ENCODE measurements at places on chromosomes 12 and 14. TPM values are rescaled to one million over a fixed set of nuclear protein-coding genes. Genes with fewer than 3 reads are reported as not detected.

The E2F7 gene
- total RNA-seq, result 36.3 TPM

The KRT79 gene
- not detected for total RNA-seq

The TMEM30B gene
- total RNA-seq, result 0.07 TPM

The CLEC4D gene
- not detected for total RNA-seq

The INSM2 gene
- total RNA-seq, result not detected

The LHX5 gene
- not detected for total RNA-seq

The KCNH5 gene
- not detected for total RNA-seq

The NEUROD4 gene
- not detected for total RNA-seq

The GYS2 gene
- not detected for total RNA-seq

The KRT71 gene
- not detected for total RNA-seq

The FAM186B gene
- 0.43 TPM for total RNA-seq

The TMEM63C gene
- not detected for total RNA-seq

The LRRC74A gene
- not detected for total RNA-seq

The IPO4 gene
- total RNA-seq, result 54.7 TPM

The PLA2G1B gene
- not detected for total RNA-seq

The PTHLH gene
- total RNA-seq, result 4.1 TPM

The ZCRB1 gene
- 42.8 TPM for total RNA-seq

The NRXN3 gene
- total RNA-seq, result 0.22 TPM

The AMDHD1 gene
- 0.13 TPM for total RNA-seq

The GPRC5D gene
- not detected for total RNA-seq

The KRT85 gene
- not detected for total RNA-seq

The SERPINA10 gene
- total RNA-seq, result not detected

The FNTB gene
- total RNA-seq, result 15.4 TPM

The OVCH1 gene
- under 0.01 TPM for total RNA-seq

The PTCSC3 gene
- not detected for total RNA-seq

The LRRK2 gene
- 3.6 TPM for total RNA-seq

The LUM gene
- total RNA-seq, result 2.4 TPM

The FSCB gene
- not detected for total RNA-seq

The GNPNAT1 gene
- total RNA-seq, result 90.6 TPM

The GSG1 gene
- not detected for total RNA-seq

The DIO3 gene
- total RNA-seq, result not detected
